ENCODE measurements at places on chromosomes 2 and 18. TPM values are rescaled to one million over a fixed set of nuclear protein-coding genes. Genes with fewer than 3 reads are reported as not detected.

PLA2R1 gene
- total RNA-seq, result not detected

REG1B gene
- total RNA-seq, result not detected

ANKRD30B gene
- total RNA-seq, result not detected

TEX44 gene
- not detected for total RNA-seq

SH2D6 gene
- 1.4 TPM for total RNA-seq

FAM110C gene
- 0.68 TPM for total RNA-seq

TCF23 gene
- not detected for total RNA-seq

CTLA4 gene
- total RNA-seq, result 7.3 TPM

POLE4 gene
- total RNA-seq, result 43.8 TPM

GAL3ST2 gene
- 0.22 TPM for total RNA-seq

CTNNA2 gene
- total RNA-seq, result not detected

PLEKHM3 gene
- total RNA-seq, result 8.7 TPM

EPAS1 gene
- 11.7 TPM for total RNA-seq

DYNC2LI1 gene
- 3.9 TPM for total RNA-seq

MRPL44 gene
- total RNA-seq, result 29.0 TPM
